RPMI8226 (cell line): ENCODE measurements at places on chromosomes 5 and 9.
A peak's percentile ranks its signal among the peaks of the same experiment; 100 is the strongest.

- DNase-seq = no peak
Observed at GRCh38 chr9:110487196-110487595, 92.3 kb downstream of the SVEP1 start.

- no peak for DNase-seq
Observed at GRCh38 chr9:35774907-35775635, 16.3 kb upstream of the NPR2 start.

- DNase-seq = no peak
Observed at GRCh38 chr9:35906923-35907699, 1.1 kb downstream of the HRCT1 start.

- peak; percentile 22 for DNase-seq
Observed at GRCh38 chr5:60161340-60161934, 267.9 kb upstream of the PDE4D start.

DNA sequence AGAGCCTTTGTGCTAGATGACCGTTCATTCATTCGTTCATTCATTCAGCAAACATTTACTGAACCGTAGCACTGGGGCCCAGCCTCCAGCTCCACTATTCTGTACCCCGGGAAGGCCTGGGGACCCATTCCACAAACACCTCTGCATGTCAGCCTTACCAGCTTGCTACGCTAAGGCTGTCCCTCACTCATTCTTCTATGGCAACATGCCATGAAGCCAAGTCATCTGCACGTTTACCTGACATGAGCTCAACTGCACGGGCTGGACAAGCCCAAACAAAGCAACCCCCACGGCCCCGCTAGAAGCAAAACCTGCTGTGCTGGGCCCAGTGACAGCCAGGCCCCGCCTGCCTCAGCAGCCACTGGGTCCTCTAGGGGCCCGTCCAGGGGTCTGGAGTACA, 6.0 kb downstream of the CEL start:
- DNase-seq = no peak

DNA sequence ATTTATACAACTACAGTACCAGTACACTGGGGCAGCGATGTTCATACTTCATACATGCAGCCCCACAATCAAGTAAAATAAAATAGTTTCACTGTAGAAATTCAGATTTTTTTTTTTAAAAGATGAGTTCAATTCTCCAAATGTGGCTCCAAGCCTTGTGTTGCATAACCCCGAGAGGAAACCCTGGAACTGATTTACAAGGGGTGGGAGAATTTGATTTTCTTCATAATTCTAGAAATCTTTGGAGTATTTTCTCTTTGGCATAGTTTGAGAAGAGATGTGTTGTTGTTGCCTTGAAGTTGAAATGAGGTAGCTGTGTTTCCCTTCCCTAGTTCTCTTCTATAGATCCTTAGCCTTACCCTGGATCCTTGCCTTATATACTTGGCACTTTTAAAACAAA, 3.1 kb downstream of the RHOBTB3 start:
- no peak for DNase-seq

- DNase-seq = peak; percentile 8
Observed at GRCh38 chr5:137090721-137091120, 408.4 kb downstream of the SPOCK1 start.

GRCh38 chr9:121895818-121896544, 197.1 kb downstream of the TTLL11 start:
- no peak for DNase-seq

GRCh38 chr9:79759460-79759859, 187.7 kb downstream of the TLE4 start:
- no peak for DNase-seq

GRCh38 chr5:127112347-127112864, 39.1 kb upstream of the C5orf63 start:
- DNase-seq = no peak

DNA sequence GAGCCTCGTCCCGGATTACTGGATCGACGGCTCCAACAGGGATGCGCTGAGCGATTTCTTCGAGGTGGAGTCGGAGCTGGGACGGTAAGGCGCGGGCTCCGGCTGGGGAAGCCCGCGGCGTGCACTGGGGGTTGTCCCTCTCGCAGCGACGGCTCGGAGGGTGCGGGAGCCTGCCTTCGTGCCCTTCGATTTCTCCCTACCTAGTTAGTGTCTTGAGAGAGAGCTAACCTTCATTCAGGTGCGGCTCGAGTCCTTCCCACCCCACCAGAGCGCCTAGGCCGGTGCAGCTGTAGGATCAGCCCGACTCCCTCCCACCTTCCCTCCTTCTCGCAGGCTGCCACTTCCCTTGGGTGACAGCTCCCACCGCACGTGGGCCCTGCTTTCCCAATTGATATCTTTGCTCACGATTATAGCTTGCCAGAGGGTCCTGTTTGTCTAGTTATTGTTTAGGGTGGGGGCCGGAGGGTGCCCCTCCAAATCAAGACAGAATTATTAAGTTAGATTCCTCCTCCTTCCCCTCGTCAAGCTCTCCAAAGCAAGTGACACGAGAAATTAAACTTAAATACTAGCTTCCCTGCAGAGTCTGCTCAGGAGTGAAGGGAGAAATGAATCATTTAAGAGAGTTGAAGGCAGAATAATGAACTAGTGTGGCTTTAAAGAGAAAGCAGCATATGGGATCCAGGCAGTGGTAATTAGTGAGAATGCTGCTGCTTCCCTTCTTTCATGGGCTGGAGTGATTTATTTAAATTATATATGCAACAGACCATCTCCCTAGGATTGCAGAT, 569 bp downstream of the CAMK4 start:
- no peak for DNase-seq

DNA sequence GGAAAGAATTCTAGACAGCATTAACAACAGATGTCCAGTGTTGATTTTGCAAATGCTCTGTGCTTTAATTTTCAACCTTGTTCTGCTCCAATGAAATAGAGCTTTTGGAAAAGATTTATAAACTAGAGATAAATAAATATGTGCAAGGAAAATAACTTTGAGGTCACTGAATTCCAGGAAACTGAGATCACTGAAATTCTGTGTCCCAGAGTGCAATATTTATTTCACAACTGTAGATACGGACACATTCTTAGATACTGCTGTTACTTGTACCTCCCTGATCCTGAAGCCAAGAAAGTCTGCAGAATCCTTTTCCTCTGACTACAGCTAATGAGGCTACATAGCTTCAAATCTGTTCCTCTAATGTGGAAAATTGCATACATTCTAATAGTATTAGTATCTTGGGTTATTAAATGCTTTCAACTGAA, 222.9 kb downstream of the DOCK8 start:
- DNase-seq = no peak

DNA sequence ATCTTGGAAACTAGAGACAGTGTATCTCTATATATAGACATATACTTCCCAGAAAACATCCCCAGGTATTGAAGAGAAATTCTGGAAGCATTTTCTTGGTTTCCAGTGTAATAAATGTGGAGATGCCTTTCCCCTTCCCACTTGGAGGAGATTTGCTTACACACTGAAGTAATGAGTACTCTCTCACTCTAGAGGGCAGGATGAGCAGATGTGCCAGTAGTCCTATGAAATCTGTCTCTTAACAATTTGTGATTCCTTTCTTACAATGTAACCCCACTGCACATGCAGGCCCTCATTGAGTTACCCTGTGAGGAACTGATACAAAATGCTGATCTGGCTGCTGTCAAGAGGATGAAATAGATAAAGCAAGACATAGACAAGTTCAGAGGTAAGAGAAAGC, 567.2 kb downstream of the SLCO4C1 start:
- peak; percentile 7 for DNase-seq

GRCh38 chr9:119367683-119368075, 1.6 kb downstream of the BRINP1 start:
- no peak for DNase-seq

DNA sequence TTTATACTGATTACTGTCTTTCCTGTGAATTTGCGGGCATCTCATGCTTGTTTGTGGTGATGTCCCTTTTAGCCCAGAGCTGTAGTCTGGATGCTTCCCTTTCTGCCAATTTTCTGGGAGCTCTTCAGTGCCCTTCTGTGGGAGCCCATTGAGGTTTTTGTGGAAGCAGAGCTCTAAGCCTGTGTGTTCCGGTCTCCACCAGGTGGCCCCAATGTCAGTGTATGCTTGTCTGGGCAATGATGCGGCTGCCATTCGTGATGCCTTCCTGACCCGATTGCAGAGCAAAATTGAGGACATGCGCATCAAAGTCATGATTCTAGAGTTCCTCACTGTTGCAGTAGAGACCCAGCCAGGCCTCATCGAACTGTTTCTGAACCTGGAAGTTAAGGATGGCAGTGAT, 35.1 kb downstream of the SH3GLB2 start:
- peak; percentile 37 for DNase-seq

GRCh38 chr5:158375531-158375930, 516.6 kb upstream of the CLINT1 start:
- DNase-seq = no peak
